ENCODE measurements at places on chromosomes 5 and 9.

DNA sequence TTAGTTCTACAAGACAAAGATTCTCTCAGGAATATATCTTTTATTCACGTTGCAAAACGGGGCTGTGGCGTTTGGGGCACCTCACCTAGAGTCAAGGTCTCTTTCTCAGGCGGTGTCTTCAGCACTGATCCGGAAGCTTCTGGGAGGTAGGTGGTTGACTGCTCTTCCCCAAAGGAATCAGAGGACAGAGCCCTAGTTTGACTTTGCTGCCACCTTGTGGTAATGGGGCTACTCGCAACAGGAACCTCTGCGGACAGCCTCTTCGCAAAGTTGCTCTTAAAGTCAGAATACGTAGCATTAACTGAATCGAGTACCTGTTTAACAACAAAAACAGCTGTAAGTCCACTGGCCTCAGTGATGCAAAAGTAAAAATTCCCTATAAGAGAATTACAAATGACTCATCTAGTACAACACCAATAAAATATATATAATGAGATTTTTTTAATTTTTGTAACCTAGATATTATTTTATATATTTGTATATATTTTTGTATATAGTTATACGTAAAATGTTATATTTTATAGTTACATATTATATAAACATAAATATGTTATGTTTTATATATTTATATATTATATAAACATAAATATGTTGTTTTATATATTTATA is 13.3 kb upstream of the GPX8 start:
- peak; percentile 88 for DNase-seq

DNA sequence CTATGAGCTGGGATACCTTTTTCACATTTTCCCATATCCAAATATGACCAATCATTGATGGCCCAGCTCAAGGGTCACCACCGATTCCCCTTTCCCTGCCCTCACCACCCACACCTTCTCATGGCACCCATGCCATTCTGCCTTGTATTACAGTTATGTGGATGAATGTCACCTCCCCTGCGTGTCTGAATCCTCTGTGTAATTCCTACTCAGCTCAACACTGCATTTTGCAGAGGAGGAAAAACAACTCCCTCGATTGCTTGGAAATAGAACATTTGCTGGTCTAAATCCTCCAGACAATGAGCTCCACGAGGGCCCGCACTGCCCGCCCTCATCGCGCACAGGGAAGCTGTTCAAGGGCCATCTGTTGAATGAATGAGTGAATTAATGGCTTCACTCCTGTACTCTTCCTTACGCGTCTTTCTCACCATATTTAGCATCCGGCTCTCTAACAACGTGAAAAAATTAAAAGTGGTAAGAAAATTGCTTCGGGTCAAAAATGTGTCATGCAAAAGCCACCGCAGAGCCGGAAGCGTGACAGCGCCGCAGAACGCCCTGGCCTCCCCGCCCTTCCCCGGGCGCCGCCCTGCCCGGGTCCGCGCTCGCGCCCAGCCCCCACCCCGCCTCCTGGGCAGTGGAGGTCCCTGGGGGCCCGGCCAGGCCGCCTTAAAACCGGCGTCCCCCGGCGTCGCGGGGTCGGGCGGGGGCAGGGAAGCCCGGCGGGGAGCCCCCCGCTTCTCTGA is 704 bp downstream of the SUSD1 start:
- peak; percentile 28 for DNase-seq

DNA sequence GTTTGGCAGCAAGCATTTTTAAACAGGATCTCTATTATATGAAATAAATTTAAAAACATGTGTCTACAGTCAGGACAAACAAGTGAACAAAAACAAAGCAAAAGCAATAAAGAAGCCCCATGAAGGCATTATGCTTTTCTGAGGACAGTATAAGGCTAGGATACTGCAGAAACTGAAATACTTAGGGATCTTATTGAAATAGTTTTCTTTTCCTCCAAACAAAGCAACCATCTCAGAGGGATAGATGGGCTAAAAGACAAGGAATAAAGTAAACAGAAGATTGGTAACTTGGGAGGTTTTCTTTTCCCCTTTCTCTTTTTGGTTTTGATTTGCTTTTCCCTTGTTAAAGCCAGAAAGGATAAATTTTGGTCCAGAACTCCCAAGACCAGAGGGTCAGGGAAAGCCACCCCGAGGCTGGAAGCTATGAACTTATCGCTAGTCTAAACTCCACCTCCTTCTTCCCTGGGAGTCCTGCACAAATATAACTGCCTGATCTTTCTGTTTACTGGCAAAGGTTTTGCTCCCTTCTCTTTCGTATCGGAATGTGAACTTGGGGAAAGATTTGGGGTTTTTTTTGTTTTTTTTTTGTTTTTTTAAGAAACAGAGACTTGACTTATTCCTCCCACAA is 164.0 kb downstream of the GHR start:
- no peak for DNase-seq

DNA sequence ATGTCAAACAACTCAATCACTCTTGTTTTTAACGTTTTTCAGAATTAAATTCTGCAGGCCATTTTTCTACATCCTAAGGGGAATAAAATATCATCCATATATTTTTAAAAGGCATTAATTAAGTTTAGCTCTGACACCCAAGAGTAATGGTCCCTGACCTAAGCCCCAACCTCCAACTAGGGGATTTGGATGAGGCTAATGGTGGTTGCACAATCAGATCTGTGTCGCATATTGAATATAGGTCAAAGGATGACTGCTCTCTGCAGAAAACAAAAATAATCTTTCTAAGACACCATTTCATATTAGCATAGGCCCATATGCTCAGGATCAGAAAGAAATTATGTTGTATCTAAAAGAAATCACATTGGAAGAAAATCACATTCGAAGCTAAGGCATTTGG is 20.7 kb downstream of the CDH6 start:
- no peak for DNase-seq
